ENCODE measurements at places on chromosomes 3 and 15. TPM values are rescaled to one million over a fixed set of nuclear protein-coding genes. Genes with fewer than 3 reads are reported as not detected.

Gene TTLL13
- total RNA-seq, result not detected

Gene GOLGA6A
- not detected for total RNA-seq

Gene FAH
- total RNA-seq, result 24.5 TPM

Gene NANOGP8
- total RNA-seq, result not detected

Gene CFAP20DC
- total RNA-seq, result 6.5 TPM

Gene P2RY14
- total RNA-seq, result 0.05 TPM

Gene TRH
- total RNA-seq, result not detected

Gene RLBP1
- total RNA-seq, result not detected

- no peak for DNase-seq
Measured at GRCh38 chr3:50261505-50261904, 7.4 kb upstream of the SEMA3B start.

DNA sequence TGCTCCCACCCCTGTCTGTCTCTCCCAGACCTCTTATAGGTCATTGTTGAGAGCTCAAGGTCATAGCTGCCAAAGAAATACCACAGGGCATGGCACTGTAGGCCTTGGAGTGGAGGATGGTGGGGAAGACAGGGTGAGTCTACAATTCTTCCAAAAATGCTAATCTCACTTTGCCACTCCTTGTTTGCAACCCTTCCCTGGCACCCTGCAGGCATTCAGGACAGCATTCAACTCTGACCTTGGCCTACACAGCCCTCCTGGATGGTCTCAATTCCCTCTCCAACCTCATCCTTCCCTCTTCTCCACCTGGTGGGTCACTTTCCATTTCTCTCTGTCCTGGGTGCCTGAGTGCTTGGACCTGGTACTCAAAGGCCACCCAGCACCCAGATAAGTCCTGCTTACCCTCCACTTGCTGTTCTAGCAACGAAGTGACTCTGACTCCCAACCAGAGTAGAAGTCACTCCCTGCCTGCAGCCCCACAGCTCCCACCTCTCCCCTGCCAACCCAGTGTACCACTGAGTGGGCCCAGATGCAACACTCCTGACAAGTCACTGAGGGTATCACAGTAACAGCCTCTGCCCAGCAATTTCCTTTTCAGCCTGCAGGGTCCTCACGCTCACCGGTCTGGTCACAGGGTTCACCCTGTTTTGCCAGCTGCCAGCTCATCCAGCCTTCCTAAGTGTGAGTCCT is 36.6 kb downstream of the AMOTL2 start:
- DNase-seq, result no peak

GRCh38 chr3:152267831-152268554 is 736 bp upstream of the MBNL1 start:
- peak; percentile 49 for DNase-seq

GRCh38 chr15:92690395-92690794 is 34.8 kb upstream of the FAM174B start:
- no peak for DNase-seq

GRCh38 chr3:38960953-38961622 is 90.7 kb downstream of the SCN11A start:
- peak; percentile 56 for DNase-seq

GRCh38 chr3:157672061-157672460 is 168.8 kb upstream of the VEPH1 start:
- no peak for DNase-seq

GRCh38 chr3:23494967-23495366 is 291.8 kb downstream of the UBE2E2 start:
- DNase-seq, result no peak

DNA sequence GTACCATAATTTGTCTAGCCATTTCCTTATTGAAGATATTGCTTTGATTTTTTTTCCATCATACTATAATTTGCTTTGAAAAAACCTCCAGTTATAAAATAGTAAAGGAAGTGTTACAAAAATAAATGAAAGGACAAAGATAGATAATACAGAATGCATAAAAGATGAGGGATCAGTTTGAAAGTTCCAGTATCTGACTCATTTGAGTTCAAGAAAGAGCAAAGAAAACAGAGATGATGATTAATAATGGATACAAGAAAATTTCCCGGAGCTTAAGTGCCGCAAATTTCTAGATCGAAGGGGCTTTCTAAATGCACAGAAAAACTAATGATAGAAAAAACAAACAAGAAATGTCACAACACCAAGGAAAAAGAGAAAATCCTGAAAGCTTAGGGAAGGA is 4.3 kb downstream of the WDR48 start:
- no peak for DNase-seq

DNA sequence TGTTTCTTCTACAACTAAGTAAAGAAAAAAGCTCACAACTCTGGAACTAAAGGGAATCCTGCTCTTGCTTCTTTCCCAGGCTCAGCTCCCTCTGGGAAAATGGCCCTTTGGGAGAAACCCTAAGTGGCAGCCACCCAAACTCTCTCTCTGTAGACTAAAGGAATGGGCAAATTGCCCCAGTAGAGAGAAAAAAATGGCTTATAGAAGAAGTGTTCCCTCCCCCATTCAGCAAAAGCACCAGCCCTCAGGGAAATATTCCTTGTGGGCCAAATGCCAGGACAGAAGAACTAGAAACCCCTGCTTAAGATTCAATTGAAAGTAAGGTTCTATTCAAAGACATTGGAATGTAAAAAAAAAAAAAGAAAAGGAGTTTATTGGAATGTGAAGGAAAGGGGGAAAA is 603.7 kb upstream of the ALCAM start:
- DNase-seq, result no peak

DNA sequence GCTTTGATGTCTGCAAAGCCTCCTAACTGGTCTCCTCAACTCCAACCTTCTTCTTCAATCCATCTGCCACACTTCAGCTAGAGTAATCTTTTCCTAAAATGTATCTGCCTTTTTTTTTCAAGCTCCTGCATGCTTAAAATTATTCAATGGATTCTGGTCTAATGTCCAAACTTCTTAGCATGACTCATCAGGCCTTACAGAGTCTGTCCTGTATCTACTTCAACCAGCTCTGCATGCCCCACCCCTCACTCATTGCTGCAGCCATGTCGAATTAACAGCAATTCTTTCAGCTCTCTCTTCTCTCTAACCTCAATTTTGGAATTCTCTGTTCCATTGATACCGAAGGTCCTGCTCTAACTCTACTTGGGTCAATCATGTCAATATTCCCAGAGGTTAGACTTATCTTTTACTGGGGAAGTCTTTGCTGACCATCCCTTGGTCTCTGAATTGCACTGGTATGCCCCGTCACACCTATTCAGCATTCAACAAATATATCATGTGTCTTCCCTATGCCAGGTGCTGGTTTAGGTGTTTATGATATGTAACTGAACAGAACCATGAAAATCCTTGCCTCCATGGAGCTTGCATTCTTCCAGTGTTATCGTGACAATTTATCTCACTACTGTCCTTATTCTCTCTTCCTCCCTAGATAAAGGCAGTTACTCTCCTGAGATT is 88.5 kb upstream of the NANOGP8 start:
- peak; percentile 13 for DNase-seq

- peak; percentile 64 for DNase-seq
Measured at GRCh38 chr3:151584566-151584965, 123.7 kb upstream of the IGSF10 start.

DNA sequence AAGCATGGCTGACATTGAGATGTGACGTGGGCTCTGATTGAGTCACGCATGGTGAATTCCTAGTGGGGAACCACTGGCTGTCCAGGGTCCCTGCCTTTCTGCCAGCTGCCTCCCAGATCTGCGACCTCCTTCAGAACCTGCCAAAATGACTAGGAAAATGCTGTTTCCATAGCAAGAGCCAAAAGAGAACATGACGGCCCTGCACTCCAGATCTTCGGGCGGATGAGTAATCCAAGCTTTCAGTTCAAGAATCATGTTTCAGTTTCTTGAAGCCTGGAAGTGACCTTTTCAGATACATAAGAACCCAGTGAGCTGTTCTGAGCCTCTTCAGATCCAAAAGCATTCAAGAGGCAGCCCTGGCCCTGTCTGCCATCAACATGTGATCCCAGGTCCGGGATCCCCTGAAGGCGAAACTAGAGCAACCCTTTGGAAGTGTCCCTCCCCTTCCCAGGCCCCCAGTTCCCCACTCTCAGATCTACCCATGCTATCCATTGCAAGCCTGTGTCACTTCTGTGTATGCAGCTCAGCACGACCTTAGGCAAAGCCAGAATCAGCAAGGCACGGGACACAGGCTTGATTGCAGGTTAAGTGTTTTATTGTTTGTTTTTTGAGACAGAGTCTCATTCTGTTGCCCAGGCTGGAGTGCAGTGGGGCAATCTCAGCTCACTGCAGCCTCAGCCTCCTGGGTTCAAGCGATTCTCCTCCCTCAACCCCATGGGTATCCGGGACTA is 19.7 kb downstream of the ANKRD63 start:
- DNase-seq, result no peak

DNA sequence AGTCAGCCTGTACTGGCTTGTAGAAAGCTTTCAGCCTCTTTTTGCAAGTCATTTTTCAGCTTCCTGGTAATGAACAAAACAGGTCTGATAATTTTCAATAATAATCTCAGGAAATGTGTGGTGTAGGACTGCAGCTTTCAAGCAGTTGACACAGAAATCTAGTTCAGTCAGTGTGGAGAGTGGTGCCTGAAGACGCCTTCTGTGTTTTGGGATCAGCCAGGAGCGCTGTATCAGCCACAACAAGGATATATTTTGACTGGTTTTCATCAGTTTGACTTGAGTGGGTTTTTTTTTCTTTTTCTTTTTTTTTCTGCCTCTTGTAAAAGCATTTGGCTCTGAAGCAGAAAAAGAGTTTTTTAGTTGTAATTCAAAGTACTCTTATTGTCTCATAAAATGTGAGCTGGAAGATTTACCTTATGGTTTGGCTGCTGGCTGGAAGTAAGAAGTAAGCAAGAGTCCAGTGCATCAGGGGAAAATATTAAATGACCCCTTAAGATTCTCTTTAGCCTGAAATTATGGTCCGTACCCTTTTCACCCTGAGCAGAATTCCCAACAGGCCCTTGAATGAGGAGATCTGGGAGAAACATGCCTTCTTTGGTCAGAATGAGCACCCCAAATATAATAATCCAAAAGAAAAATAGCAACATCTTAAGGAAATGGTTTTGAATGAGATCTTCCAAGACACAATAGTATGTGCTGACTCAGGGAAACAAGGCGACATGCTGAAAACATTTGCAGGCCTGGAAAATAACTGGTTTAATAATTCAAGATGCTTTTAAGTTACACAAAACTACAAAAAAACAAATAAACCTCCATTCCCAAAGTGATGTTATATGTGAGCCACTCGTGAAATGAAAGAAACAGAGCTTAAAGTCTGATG is 332.7 kb upstream of the ADAMTS9 start:
- no peak for DNase-seq

GRCh38 chr3:94098452-94098851 is 35.6 kb downstream of the NSUN3 start:
- no peak for DNase-seq
